Activated CD4-positive, alpha-beta T cell treated with anti-CD3 and anti-CD28 coated beads, Interleukin-2, amount 50 U/mL, for 24 hours (primary cell): ENCODE measurements at places on chromosomes 7 and 10.
A peak's percentile ranks its signal among the peaks of the same experiment; 100 is the strongest.

DNA sequence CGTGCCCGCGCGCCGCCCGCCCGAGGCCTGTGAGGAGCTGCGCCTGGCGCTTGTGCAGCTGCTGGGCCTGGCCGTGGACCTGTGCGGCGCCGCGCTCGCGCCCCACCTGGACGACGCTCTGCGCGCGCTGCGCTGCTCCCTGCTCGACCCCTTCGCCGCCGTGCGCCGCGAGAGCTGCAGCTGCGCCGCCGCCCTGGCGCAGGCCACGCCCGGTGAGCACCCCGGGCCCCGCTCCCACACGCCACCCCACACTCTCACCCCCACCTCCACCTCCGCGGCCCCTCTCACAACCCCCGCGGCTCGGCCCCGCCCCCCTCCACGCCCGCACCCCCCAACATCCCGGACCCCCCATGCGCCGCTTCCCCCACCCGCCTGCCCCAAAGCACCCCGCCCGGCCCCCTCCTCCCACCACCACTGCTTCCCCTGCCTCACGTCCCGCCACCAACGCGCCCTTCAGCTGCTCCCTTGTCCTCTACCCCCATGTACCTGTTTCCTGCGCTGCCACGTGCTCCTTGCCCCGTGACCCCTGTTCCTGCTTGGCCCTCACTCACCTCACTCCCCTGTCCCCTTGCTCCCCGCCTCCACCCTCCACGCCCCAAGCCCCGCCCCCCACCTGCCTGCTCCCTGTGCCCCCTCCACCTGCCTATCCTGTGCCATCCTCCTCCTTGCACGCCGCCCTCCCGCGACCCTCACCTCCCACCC lies at the start of gene PRKAR1B:
Gene PRKAR1B, minus strand, starts transcription at position 178 of the 702 bp plus-strand sequence. CDS start 15,776 bp downstream, outside the sequence.
- DNase-seq: peak; percentile 26

- DNase-seq: peak; percentile 24
Observed at GRCh38 chr10:22927661-22928403, at the start of gene ARMC3. Gene ARMC3 (plus strand): TSS chr10:22928053. CDS start chr10:22931997, 3,944 bp downstream.

DNA sequence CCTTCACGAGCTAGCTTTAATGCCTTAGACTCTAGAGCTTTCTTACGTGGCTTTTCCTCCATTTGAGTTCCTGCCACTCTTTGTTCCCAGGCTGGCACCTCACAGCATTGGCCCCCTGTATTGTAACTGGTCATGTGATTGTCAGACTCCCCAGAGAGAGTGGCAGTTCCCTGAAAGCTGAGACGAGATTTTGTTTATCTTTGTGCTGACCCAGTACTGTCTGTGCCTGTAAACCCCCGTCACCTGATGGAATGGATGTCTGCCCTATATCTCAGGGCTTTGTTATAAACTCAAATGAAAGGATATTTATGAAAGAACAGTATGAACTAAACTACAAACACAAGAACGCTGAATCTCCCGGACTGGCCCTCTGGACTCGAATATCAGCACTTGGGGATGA lies 13.0 kb downstream of the NOBOX start:
- no peak for DNase-seq

GRCh38 chr7:98729121-98729520 lies 112.0 kb downstream of the NPTX2 start:
- DNase-seq: no peak

DNA sequence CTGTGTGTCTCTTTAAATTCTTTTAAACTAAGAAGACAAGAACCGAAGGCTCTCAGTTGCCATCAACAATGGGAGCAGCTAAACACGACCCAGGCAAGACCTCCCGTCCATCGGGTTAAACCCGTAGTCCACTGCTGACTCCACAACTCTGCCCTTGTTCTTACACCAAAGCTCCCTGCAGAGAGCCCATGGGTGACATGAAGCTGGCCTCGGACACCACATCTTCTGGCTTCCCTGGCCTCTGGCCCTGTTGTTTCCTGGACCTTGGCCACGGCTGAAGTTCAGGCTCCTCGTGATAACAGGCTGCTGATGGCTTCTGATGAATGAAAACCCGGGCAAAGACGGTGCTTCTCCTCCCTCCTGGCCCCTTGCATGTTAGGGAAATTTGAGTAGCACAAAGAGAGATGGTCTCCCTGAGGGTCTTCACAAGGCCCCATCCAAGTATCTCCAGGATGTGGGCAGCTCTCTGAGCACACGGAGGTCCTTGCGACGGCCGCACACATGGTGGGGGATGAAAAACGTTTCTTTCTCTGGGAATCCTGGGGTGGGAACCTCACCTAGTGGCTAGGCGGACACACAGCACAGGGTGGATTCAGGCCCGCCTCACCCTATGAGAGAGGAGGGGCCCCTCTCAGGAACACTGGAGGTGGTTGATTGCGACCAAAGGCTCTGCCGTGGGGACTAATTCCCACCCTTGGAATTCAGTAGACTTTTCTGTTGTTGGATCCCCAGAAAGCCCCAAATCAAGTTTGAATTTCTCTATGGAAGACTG lies 271.1 kb downstream of the ADARB2 start:
- no peak for DNase-seq

DNA sequence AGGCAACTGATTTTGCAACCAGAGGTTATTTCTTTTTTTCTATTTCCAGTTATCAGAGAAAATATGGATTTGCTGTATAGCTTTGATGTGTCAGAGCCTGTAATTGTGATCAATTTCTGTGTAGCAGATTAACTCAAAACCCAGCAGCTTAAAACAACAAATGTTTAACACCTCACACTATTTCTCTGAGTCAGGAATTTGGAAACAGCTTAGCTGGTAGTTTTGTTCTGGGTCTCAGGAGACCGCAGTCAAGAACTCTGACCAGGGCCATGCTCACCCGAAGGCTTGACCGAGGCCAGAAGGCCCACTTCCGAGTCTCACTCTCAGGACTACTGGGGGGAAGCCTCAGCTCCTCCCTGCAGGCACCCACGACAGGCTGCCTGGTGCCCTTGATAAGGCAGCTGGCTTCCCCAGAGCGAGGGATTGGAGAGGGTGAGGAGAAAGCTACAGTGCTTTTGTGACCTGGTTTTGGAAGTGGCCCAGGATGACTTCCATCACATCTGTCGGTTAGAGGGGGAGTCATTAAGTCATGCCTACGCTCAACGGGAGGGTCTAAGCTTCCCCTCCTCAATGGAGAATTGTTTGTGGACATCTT lies 105.7 kb upstream of the SHH start:
- DNase-seq: no peak

GRCh38 chr10:23630885-23631284 lies 192.0 kb downstream of the OTUD1 start:
- no peak for DNase-seq

DNA sequence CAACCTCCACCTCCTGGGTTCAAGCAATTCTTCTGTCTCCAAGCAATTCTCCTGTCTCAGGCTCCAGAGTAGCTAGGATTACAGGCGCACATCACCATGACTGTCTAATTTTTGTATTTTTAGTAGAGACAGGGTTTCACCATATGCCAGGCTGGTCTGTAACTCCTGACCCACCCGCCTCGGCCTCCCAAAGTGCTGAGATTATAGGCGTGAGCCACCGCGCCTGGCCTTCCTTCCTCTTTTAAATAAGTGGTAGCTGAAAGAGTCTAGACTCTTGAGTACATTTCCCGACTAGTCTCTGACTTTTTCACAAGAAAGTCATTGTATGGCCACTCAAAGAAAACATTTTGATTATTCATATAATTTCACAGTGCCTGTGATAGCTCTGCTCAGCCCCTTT lies 636.2 kb upstream of the ANKRD30A start:
- DNase-seq: no peak

DNA sequence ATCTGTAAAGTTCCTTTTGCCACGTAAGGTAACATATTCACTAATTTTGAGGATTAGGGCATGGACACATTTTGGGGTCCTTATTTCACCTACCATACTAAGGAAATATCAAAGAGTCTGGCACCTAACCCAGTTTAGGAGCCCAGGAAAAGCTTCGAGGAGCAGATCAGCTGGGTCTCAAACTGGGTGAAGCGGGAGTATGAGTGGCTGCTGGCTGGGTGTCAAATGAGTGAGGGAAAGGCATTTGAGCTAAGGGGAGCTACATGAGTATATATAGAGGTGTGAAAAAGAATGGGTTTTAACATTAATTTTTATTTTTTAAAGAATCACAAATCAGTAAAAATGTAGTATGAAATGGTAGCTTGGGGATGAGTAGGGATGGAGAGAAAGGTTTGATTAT lies 71.3 kb downstream of the MCU start:
- no peak for DNase-seq

DNA sequence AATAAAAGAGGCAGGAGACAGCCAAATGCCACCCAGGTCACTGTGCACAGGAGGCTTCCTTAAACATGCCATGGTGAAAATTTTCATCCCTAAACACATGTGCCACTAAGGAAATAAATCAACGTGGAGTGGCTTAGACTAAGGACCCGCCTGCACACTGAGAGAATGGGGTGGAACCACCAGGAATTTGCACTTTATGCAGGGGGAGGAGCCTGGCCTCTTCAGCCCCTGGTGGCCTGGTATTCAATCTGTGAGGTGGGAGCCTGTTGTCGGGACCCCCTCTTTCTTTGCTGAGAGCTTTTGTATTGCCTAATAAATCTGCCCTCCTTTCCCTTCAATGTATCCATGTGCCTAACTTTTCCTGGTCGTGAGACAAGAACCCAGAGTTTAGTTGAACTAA lies 204.6 kb upstream of the NRP1 start:
- DNase-seq: no peak

DNA sequence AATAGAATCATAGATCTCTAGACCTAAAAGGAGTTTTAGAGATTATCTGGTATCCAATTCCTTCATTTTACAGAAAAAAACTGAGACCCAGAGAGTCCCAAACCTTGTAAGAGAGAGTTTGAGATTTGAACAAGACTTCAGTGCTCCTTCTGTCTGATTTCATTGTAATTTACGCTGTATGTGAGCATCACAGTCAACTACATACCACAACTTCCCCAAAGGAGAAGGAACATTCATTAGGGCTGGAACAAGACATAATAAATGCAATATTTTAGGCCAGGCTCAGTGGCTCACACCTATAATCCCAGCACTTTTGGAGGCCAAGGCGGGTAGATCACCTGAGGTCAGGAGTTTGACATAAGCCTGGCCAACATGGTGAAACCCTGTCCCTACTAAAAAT lies 17.3 kb upstream of the PRKAR2B start:
- DNase-seq: no peak

DNA sequence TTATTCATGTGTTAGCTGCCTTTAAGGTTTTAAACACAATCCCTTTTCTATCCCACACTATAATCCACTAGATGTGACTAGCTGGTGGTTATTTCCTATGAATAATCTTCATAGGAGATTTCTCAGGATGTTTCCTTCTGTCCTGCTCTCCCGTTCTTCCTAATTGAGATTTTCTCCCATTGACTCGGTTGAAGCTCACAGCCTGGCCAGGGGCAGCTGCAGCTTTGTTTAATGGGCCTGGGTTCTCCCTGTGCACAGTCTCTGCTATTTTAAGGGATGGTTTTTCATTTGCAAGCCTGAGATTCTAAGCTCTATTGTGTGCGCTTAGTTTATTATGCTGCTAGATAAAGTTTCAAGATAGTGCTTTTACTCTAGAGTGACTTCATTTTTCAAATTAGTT lies 283.4 kb upstream of the AOAH start:
- no peak for DNase-seq

- DNase-seq: no peak
Observed at GRCh38 chr7:105345725-105346124, 43.0 kb downstream of the SRPK2 start.

DNA sequence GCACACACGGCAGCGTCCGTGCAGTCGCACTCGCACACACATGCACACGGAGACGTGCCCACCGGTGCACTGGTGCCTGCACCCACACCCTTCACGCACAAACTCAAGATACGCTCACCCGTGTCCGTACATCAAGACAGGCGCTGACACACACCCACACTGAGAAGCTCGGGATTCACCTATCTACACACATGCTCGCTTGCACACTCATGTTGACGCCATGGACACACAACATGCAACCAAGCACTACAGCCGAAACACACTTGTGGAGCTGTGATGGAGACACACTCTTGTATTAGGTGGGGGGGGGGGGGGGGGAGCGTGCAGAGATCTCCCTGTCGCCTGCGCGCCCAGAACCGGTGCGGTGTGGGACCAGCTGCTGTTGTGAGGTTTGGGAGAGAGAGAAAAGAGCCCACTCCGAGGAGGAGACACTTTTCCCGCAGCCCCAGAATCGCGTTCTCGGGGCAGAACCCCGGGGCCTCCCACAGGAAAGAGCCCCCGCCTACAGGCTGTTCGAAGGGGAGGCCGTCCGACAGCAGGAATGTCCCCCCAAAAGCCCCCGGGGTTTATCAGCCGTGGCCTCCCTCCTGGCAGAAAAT lies 605 bp upstream of the NFKB2 start:
- no peak for DNase-seq

DNA sequence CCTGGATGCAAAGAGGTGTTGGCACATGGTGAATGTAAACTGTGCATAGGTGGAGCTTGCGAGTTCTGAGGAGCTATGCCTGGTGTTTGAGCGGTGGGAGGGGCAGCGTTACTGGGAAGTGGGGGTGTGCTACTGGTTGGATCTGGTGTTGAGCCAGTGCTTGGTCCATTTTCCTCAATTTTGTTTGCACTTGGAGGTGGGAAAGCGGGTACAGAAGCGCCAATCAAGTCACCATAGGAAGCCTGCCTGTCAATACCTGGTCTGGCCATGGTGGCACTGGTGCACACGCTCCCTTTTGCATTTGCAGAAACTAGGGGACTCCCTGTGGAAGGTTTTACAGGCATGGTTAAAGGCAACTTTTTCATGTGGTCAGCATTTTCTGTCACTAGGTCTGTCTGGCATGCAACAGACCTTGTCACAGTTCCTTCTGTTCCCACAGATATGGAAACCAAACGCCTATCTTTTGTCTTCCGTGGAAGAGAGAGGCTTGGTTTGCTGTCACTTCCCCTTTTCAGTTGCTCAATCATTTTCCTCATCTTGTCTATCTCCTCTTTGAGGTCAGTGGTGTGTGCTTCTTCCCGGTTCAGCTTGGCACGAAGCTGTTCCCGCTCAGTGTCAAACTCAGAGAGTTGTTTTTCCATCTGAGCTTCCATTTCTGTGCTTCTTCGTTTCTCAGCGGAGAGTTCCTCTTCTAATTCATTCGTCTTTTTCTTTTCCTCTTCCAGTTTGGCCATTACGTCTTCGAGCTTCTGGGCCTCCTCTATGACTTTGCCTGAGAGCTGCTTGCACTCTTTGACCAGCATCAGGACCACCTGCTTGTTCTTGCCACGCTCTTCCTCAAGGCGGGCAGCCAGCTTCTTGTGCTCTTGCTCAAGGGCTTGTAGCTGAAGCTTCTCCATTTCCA lies 81.1 kb downstream of the CTTNBP2 start:
- DNase-seq: no peak

GRCh38 chr7:152702-153391 lies 39.5 kb upstream of the FAM20C start:
- no peak for DNase-seq

DNA sequence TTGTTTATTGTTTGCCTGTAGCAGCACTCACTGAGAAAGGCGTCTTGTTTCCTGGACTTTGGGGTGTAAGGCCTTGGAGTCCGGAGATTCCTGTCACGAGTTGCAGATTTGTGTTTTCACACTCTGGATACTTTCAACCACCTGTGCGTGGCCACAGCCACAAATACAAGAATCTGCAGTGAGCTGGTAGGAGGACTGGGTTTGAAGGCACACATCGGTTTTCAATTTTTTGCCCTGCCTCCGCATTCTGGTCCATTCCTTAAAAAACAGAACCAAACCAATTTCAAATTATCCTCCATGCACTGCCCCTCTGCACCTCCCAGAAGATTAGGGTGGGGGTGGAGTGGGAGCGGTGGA lies 619 bp downstream of the EXOC4 start:
- DNase-seq: peak; percentile 3

GRCh38 chr7:47709051-47709450 lies 127.1 kb upstream of the TNS3 start:
- no peak for DNase-seq
